Activated naive CD4-positive, alpha-beta T cell treated with anti-CD3 and anti-CD28 coated beads for 36 hours (primary cell): ENCODE measurements at places on chromosomes 16 and 17. TPM values are rescaled to one million over a fixed set of nuclear protein-coding genes. Genes with fewer than 3 reads are reported as not detected.
A peak's percentile ranks its signal among the peaks of the same experiment; 100 is the strongest.

DNA sequence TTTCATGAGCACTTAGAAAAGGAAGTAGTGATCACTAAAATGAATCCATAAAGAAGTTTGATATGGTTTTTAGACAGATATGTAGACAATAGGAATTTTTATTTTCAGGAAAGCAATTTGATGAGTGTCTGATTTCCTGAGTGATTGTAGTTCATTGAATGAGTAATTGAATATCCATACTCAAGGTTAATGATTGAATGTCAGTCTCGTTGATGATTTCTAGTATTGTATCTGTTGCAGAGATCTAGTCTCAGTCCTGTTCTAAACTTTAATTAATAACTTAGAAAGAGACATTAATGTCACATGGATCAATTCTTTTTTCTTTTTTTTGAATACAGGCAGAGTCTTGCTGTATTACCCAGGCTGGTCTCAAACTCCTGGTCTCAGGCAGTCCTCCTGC is 78.3 kb downstream of the NLK start:
- no peak overlapping the region for H3K27ac ChIP-seq
- no peaks in the 10 kb centered on the region for H3K27me3 ChIP-seq
- peaks cover 25% of the 10 kb centered on the region for H3K4me1 ChIP-seq
- peaks cover 5% of the 10 kb centered on the region for H3K36me3 ChIP-seq

DNA sequence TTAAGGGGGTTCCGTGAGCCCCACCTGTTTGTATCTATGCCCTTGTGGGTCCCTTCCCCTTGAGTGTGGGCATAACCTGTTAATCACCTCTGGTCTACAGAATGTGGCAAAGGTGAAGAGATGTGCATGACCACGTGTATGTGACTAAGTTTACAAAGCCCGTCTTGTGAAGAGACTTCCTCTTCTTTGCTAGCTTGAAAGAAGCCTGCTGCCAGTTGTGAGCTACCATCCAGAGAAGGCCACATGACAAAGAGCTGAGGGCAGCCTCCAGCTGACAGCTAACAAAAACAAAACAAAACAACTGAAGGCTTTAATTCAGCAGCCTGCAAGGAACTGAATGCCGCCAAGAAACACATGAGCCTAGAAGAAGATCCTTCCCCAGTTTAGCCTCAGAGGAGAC is 112.0 kb downstream of the AXIN2 start:
- DNase-seq = no peak
- no peak overlapping the region for H3K27ac ChIP-seq
- H3K27me3 ChIP-seq = no peaks in the 10 kb centered on the region
- H3K4me1 ChIP-seq = no peaks in the 10 kb centered on the region
- no peaks in the 10 kb centered on the region for H3K36me3 ChIP-seq

Gene ACSM2A
- not detected for total RNA-seq

GRCh38 chr17:76883744-76884525 is 15.7 kb downstream of the MGAT5B start:
- DNase-seq = no peak
- H3K4me3 ChIP-seq = no peak overlapping the region
- no peak overlapping the region for H3K27ac ChIP-seq
- H3K36me3 ChIP-seq = no peaks in the 10 kb centered on the region

Gene CCL16
- total RNA-seq = not detected

DNA sequence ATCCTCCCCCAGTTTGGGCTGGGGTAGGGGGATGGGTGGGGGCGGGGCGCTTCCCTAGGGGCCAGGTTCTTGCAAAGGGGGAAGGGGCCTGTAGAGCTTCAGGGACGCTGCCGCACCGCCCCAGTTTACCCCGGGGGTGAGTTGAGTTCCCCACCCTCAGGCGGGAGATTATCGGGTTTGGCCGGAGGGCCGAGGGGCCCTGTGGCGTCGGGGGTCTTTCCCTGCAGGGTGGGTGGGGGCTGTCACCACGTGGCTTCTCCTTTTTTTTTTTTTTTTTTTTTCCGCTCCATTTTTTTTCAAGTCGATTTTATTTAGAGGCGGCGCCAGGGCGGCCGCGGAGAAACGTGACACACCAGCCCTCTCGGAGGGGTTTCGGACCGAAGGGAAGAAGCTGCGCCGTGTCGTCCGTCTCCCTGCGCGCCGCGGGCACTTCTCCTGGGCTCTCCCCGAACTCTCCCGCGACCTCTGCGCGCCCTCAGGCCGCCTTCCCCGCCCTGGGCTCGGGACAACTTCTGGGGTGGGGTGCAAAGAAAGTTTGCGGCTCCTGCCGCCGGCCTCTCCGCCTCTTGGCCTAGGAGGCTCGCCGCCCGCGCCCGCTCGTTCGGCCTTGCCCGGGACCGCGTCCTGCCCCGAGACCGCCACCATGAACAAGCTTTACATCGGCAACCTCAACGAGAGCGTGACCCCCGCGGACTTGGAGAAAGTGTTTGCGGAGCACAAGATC is at the start of gene IGF2BP1:
IGF2BP1 (plus strand) TSS at position 283 of the 724 bp plus-strand sequence; CDS start at position 644, 361 bp downstream.
- peak; percentile 29 for DNase-seq
- H3K27ac ChIP-seq = no peak within 1 kb of the TSS
- H3K4me3 ChIP-seq = peak within 1 kb of the TSS; percentile 65

Gene CAMKK1
- total RNA-seq = 2.4 TPM

DNA sequence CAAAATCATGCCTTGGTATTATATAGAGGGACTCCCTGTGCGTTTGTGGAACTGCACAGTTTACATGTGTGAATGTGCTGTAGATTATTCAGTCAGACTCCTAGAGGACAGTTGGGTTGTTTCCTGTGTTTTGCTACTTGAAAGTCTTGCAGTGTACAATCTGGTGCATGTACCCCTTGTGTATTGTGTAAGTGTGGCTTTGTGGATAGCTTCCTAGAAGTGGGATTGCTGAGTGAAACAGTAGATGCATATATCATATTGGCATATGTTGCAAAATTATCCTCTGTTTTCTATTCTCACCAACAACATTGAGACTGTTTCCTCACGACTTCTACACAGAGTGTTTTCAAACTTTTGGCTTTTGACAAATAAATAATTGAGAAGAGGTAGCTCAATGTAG is 263.7 kb downstream of the MAP2K6 start:
- no peak overlapping the region for H3K4me3 ChIP-seq
- H3K36me3 ChIP-seq = no peaks in the 10 kb centered on the region
- H3K27me3 ChIP-seq = no peaks in the 10 kb centered on the region
- H3K4me1 ChIP-seq = no peaks in the 10 kb centered on the region

DNA sequence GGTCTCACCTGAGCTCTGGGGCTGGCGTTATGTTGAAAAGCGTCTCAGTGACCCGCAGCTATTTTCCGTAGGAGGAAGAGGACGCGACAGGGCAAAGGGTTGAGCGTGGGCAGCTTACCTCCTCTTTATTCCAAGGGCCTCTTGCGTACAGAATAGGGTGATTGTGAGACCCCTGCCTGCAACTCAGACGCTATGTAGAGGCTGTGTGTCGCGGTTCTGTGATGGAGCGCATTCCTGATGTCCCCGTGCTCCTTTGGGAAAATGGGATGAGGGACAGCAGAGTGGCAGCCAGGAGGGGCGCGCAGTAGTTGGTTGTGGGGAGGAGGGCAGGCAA is 531 bp upstream of the CDH8 start:
- no peak overlapping the region for H3K4me3 ChIP-seq
- H3K27me3 ChIP-seq = peaks cover 46% of the 10 kb centered on the region
- H3K4me1 ChIP-seq = no peaks in the 10 kb centered on the region
- peaks cover 2% of the 10 kb centered on the region for H3K36me3 ChIP-seq
- DNase-seq = no peak

Gene TUBG1
- 91.3 TPM for total RNA-seq

Gene TMC5
- total RNA-seq = not detected

DNA sequence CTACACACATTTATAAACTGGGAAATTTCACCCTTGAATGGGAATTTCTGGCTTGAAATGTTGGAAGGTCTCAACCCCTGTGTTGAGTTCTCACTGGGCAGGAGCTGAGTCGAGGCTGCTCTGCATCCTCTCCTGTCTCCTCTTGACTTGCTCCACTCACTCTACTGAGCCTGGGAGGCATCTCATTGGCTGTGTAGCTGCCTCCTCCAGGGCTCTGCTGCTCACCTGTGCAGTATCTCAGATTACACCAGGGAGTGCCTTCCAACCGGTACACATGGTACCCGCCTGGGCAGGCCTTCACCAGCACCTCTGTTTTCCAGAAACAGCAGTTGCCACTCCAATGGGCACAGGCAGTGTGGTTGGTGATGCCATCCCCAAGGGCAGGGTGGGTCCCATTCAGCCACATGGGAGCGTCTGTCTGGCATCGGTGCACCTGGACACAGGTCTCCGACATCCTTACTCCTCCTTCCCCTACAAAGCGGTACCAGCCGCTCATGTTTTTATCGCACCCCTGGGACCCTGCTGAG is 3.7 kb downstream of the GP2 start:
- no peaks in the 10 kb centered on the region for H3K36me3 ChIP-seq
- H3K27me3 ChIP-seq = peaks cover 13% of the 10 kb centered on the region
- H3K4me3 ChIP-seq = no peak overlapping the region
- H3K4me1 ChIP-seq = no peaks in the 10 kb centered on the region
- no peak for DNase-seq
- no peak overlapping the region for H3K27ac ChIP-seq

- no peaks in the 10 kb centered on the region for H3K27me3 ChIP-seq
- H3K27ac ChIP-seq = no peak overlapping the region
- H3K4me3 ChIP-seq = no peak overlapping the region
- peaks cover 2% of the 10 kb centered on the region for H3K36me3 ChIP-seq
Measured at GRCh38 chr17:28194382-28194781, 124.6 kb upstream of the TMEM97 start.

- no peak overlapping the region for H3K27ac ChIP-seq
- H3K4me1 ChIP-seq = peaks cover 12% of the 10 kb centered on the region
- H3K27me3 ChIP-seq = no peaks in the 10 kb centered on the region
- no peak for DNase-seq
- H3K36me3 ChIP-seq = no peaks in the 10 kb centered on the region
- no peak overlapping the region for H3K4me3 ChIP-seq
Measured at GRCh38 chr17:35293151-35293847, 50.4 kb downstream of the SLFN5 start.
